ENCODE measurements at places on chromosomes 13 and 19.
A peak's percentile ranks its signal among the peaks of the same experiment; 100 is the strongest.

DNA sequence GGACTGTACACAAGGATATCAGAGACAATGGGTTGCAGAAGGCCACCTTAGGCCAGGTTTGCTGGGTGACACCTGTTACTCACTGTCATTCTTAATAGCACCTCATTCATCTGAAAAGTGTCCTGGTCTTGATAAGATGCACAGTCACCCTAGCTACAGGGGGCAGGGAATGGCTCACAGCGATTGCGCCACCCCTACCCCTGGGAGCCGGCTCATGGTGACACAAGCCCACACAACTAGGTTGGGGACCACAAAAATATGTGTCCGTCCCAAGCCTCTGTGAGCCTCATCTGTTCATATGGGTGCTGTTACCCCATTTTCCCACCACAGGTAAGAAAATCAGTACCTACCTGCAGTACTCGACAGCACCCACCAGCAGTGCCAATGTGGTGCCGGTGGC, 23.4 kb downstream of the MED26 start:
- DNase-seq = no peak

DNA sequence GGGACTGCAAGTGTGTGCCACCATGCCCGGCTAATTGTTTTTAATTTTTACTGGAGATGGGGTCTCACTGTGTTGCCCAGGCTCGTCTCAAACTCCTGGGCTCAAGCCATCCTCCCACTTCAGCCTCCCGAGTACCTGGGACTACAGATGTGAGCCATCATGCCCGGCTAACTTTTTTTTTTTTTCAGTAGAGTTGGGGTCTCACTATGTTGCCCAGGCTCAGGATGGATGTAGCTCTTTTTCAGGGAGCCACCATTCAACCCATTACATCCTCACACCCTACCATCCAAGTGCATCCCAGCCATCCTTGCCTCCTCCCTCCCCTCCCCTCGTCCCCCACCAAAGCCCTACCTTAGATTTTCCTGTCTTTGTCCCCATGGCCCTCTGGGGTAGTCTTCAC, 14.9 kb downstream of the CELF5 start:
- no peak for DNase-seq

GRCh38 chr19:13195678-13196077, 45.5 kb downstream of the IER2 start:
- DNase-seq = no peak

- DNase-seq = peak; percentile 75
Observed at GRCh38 chr13:26037302-26037701, 14.5 kb downstream of the SHISA2 start.

- DNase-seq = no peak
Observed at GRCh38 chr19:12478234-12478941, 6.2 kb downstream of the ZNF709 start.

DNA sequence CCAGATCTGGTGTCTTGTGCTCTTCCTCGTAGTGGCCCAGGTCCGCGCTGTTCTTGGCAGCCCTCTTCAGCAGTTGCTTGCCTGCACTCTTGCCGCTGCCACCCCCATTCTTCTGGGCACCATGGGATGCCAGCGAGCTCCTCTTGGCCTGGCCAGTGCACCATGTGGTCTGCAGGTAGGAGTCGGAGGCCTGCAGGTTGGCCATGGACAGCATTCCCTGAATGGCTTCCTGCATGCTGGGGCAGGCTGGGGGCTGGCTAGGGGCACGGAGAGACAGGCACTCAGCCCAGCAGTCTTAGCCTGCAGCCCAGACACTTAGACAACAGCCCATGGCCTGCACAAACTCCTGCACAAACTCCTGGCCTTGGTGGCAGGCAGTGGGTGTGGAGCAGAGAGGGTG, 234.9 kb downstream of the TUBA3C start:
- no peak for DNase-seq

GRCh38 chr19:3543150-3544057, 4.4 kb downstream of the TEKTIP1 start:
- DNase-seq = peak; percentile 37

- peak; percentile 26 for DNase-seq
Observed at GRCh38 chr19:1618157-1619093, 13.2 kb upstream of the UQCR11 start.

DNA sequence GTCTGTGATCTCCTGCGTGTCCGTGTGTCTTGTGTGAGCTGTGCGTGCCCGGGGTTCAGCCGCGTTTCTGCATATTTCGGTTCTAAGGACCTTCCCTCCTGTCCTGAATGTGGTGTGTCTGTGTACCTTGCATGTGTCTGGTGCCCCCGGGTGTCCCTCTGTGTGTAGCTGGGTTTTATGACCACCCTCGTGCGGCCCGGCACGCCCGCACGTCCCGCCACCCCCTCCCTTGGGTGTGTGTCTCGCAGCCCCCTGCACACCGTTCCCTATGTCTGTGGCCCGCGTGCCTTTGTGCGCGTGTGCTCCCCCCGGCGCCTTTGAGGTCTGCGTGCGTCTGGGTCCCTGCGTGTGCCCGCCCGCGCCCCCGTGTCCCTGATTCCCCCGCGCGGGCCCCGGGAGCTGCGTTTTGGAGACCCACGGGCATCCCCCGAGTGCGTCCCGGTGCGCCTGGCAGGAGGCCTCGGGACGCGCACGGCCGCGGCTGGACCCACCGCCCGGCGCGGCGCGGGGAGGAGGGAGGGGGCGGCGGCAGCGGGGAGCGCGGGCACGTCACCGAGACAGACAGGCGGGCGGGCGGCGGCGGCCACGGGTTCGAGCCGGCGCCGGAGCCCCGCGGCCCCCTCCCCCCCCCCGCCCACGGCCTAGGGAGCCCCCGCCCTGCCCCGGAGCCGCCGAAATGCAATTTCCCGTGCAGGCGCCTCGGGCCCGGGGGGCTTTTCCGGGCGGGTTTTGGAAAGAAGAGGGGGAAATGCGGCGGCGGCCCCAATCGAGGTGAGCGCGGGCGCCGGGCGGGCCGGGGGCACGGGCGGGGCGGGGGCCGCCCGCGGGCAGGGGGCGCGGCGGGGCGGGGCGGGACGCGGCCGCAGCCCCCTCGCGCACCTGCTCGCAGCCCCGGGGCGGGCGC, 12.0 kb upstream of the NANOS3 start:
- no peak for DNase-seq

GRCh38 chr19:41367848-41368301, 3.9 kb upstream of the B9D2 start:
- DNase-seq = no peak

GRCh38 chr13:45280751-45281634, 60.0 kb downstream of the TPT1 start:
- DNase-seq = peak; percentile 81

DNA sequence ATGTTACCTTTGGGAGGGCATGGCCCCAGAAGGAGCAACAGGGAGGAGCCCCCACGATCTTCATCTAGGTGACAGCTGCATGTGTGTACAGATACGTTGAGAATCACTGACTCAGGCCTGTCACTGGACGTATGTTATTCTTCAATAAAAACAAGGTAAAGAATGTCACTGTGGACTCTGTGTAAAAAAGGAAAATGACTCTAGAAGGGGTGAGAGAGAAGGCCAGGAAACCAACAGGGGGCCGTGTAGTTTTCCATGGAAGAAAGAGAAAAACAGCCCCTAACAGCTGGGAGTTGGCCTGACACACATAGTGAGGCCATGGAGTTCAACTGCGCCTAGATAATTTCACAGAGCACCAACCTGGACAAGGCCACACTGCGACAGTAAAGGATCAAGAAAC, 1.9 kb upstream of the LYPD3 start:
- no peak for DNase-seq

DNA sequence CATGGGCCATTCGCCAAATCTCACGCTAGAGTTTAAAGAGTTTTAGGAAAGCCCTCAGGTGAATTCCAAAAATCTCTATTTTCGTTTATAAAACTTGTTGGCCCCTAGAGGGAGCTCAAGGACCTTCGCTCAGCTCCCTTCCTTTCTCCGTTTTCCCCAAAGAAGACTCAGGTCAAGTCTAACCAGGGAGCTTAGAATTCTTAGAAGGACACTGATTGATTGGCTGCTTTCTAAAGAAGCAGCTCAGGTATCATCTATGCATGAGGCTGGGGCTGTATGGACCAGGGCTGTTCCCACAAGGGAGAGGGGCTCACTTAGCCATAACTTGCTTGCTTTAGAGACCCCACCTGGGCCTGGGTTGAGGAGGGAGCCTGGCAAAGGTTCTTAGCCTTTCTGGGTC, 20.5 kb downstream of the DZIP1 start:
- peak; percentile 42 for DNase-seq

DNA sequence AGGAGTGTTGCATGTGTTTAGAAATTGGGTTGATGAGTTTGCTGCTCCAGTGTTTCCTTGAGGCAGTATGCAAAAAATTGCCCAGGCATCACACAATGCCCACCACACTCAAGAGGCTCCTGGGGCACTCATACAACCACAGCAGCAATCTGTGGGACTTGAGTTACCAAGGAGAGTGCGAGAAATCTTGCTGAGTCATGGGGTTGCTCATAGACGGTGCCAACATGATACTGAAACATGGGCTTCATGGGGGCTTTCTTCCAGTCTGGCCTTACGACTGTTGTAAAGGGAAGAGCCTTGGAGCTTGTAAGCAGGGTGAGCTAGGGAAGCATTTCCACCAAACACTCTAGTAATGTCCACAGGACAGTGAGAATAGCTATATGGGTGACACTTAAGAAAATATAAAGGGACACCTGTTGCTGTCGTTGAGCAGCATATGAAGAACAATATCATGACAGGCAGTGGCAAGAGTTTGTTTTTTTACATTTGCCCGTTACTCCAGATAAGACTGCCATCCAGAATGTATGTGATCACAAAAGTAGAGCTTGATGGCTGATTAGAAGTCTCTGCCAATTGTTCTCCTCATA, 1237.4 kb downstream of the UQCRFS1 start:
- no peak for DNase-seq

- DNase-seq = no peak
Observed at GRCh38 chr13:44365008-44365407, 8.6 kb upstream of the SERP2 start.

- no peak for DNase-seq
Observed at GRCh38 chr13:52394586-52394985, 11.4 kb downstream of the THSD1 start.

- DNase-seq = no peak
Observed at GRCh38 chr19:50821248-50821612, 2.4 kb downstream of the KLK1 start.

DNA sequence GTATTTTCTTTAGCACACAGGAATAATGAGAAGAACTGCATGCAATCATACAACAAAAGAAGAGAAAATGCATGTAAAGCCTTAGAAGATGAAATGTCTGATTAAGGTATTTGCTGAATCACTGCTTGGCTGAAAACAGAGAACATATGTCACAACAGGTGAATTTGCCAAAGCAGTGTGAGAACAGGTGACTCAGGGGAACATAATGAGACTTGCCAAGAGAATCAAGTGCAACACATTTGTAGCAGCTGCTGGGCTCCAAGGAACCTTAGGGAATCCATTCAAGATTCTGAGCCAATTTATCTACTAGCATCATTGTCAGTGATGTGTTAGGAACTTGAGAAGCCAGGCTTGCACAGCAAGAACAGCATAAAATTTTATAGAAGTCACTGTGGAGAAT, 273.1 kb downstream of the PCDH20 start:
- DNase-seq = no peak

DNA sequence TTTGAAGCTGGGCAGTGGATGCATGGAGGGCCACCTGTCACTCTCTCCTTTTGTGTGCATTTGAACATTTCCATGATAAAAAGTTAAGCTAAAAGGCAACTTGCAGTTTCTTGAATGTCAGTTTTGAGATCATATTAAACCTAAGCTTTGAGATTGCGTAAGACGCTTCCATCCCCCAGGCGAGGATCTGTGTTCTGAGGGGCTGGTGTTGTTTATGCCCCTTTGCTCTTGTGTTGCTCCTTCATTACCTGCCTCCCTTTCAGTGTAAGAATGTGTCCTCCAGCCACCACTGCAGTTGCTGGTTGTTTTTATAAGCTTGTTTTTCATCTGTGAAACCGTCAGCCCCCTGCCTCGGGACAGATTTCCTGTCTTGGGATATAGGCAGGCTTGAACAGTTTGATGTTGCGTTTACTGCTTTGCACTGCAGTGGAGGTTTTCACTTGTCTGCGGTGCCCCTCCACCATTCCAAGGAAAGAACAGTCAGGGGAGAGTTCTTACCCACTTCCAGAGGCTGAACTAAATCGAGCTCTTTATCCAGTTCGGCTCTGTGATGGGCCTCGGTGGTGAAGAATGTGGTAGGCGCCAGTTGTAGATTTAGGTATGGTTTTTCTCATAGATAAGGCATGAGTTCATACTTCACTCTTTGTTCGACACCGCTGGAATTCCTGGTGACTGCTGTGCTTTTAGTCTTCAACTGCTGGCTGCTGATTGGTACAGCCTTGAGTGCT, 96.8 kb downstream of the ARHGEF7 start:
- no peak for DNase-seq

DNA sequence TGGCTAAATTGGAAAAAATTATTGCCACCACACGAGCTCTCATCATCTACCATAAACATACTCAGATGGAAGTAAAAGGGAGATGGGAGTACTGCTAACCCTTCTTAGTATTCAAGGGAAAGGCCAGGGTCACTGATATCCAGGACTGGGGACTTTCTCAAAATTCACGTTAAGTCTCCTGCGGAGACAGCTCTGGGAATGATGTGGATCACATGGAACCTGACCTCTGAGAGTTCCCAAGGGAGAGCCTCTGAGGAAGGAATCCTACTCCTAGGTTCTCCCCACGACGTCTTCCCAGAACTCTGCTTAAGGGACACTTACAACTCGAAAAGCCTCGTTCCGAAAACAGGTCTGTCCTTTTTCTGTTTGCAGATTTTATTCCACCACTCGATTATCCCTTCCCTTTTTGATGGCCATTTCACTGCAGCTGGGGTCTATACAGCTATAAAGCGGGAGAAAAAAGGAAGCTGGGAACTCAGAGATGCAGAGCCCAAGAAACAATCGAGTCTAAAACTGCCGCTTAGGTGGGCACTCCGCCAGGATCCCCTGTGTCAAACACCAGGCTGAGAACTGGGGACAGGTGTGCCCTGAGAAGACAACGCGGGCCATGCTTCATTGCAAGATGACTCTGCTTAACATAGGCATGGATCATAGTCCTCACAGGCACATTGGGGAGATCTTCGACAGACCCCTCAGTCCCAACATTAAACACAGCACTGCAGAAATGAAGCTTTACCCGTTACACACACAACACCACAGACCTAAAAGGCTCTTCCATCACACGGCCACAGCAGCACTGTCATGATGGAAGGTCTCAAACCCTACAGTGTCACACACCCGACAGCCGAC, 823 bp upstream of the ZNF567 start:
- peak; percentile 84 for DNase-seq

- DNase-seq = no peak
Observed at GRCh38 chr13:48678316-48678715, 24.6 kb downstream of the CYSLTR2 start.

GRCh38 chr13:87089391-87089790, 581.8 kb upstream of the SLITRK5 start:
- DNase-seq = no peak

GRCh38 chr13:111315347-111315995, 5.0 kb upstream of the TEX29 start:
- no peak for DNase-seq

GRCh38 chr19:7346488-7346971, 2.2 kb upstream of the ARHGEF18 start:
- no peak for DNase-seq

DNA sequence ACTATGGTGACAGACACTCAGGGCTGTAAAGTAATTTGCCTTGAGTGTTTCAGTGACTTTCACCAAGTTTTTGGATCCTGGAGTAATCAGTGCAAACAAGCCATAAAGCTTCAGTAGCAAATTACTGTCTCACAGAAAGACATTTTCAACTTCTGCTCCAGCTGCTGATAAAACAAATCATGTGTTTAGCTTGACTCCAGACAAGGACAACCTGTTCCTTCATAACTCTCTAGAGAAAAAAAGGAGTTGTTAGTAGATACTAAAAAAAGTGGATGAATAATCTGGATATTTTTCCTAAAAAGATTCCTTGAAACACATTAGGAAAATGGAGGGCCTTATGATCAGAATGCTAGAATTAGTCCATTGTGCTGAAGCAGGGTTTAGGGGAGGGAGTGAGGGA, 9.4 kb downstream of the ARGLU1 start:
- no peak for DNase-seq
